ENCODE measurements at places on chromosomes 7 and 10.

DNA sequence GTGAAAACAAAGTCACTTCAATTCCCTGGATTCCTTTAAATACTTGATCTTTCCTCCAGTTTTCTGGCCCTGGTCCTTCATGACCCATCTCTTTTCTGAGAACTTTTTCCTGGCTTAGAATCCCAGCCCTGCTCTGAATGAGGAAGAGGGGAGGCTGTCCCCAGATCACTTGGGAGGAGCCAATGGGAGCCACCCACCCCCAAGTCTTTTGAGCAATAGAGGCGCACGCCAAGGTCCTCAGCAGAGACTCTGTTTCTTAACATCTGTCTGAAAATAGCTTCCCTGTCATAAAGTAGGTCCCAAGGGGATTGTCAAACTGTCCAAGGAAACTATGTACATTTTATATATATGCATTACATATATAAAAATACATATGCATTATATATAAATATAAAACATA is 126.8 kb downstream of the ADRA2A start:
- DNase-seq, result no peak

DNA sequence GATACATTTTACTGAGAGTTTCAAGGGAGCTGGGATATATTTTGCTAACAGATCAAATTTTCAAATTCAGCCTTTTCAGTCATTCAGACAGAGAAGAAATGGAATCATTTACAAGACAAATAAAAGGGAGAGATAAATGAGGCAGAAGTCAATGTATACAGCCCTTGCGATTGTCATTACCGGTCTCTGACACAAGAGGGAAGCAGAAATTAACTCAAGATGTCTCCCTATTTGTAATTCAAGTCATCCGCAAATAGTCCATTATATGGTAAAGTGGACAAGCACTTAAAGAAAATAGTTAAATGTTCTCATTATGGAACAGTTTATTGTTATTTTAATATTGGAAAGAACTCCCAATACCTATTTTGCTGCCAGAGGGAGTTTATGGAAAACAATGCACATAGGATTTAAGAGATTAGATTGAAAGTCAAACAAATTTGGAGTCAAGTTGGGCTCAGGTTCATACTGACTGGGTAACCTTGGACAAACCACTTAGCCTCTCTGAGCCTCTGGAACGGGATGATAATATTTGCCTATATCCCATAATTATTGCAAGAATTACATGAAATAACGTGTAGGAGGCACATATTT is 89.3 kb upstream of the PRKCQ start:
- DNase-seq, result no peak

GRCh38 chr7:26860361-26860760 is 4.0 kb downstream of the SKAP2 start:
- no peak for DNase-seq

DNA sequence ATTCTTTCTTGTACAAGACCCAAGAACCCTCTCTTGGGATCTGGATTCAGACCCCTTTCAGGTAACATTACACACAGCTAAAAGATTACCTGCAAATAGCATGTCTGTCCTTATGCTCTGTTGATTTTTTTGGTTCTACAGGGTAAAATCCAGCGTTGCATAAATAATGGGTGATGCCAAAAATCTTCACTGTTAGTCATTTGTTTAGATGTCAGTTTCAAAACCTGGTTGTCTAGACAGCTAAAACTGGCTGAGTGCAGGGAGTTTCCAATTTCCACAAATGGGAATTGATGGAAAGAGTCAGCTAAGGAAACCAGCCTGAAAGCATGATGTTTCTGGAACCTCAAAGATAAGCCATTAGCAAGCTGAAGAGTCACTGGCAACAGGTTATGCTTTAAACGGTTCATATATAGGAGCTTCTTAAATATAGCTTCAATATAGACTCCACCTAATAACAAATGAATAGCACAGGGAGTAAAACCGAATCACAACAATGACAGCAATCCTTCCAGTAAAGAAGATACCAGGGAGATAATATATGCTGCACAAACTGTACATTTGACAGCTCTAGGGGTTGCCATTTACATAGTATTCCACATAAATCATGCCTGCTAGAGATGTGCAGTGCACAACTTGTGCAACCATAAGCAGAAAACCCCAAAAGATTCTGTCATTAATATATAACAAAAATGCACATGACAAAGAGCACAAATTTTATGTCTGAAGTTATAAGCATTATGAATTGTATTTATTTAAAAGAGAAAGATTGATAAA is 20.4 kb downstream of the CCDC71L start:
- DNase-seq, result no peak

DNA sequence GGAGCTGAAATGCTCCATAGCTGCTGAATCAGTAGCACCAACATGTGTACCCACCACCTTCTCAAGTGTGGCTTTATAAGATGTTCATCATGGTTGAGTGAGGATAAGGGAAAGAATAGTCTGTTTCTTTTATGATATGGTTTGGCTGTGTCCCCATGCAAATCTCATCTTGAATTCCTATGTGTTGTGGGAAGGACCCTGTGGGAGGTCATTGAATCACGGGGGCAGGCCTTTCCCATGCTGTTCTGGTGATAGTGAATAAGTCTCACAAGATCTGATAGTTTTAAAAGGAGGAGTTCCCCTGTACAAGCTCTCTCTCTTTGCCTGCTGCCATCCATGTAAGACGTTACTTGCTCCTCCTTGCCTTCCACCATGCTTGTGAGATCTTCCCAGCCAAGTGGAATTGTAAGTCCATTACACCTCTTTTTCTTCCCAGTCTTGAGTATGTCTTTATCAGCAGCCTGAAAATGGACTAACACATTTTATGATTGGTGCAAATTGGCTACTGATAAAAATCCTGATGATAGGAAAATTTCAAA is 799.9 kb downstream of the TNS3 start:
- no peak for DNase-seq

DNA sequence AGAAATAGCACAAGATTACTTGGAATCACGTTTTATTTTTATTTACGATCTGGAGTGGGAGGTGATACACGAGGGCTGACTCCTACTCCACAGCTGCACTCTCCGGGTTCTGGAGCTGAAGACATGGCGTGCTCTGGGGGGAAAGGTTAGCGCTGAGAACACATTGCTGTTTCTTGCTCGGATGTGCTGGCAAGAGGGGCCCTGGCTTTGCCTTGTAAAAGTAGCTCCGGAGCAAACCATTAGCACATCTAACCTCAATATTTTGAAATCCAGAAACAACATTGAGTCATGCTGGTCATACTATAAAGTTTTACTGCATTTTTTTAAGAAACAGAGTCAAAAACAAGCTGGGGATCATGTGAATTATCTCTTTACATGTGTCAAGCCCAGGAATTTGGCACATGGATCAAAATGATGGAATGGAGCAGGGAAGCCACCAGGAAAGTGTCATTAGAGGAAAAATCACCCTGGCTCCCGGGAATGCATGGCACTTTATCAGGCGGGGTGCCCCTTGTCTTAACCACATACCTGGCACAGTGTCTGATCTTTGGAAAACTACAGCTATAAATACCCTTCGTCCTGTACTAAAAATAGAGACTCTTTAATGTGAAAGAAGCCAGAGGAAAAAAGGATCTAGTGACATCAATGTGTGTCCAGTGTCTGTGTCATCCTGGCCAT is 31.6 kb upstream of the LYZL1 start:
- DNase-seq, result no peak

GRCh38 chr10:112962343-112962742 is 12.3 kb downstream of the TCF7L2 start:
- DNase-seq, result no peak

GRCh38 chr7:149869867-149870266 is 3.9 kb upstream of the ATP6V0E2 start:
- DNase-seq, result no peak

DNA sequence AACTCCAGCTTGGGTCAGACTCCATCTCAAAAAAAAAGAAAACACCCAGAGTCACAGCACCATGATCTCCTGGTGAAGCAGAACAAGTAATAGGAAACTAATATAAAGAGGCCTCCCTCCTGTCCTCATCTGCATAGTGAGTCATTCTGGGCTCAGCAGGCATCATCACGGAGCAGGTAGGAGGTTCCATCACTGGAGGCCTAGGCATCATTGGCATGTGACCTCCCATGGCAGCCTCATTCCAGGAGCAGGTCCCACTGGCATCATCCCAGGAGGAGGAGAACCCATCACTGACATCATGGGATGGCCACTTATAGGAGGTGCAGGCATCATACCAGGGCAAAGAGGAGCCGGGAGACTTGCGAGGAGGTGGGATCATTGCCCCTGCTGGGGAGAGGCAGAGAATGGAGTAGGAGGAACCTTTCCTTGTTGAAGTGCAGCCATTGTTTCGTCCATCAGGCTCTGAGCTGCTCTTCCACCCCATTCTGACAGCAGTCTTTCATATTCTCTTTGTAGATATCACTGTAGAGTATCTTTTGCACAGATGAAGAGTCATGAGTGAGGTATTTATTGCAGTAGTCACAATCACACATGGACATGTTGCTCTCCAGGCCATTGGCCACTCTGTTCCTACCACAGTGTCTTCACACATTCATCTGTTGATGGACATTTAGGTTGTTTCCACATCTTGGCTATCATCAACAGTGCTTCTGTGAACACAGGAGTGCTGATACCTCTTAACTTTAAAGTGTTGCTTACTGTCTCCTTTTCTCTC is 73.8 kb downstream of the OSBPL3 start:
- no peak for DNase-seq

DNA sequence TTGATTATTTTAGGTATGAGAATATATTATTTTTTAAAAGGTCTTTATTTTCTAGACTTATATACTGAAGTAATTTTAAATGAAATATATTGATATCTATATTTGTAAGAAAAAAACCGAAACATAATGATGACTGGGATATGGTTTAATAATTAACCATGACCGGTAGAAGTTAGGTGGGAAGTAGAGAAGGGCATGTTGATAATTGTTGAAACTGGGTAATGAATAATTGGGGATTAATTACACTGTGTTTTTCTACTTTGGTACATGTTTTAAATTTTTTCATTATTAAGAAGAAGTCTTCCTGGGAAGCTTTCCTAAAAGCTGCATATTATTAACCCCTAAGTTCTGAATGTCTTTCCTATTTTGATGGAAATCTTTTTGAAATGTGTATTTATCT is 16.3 kb downstream of the TSPAN12 start:
- no peak for DNase-seq

GRCh38 chr7:127885843-127886242 is 145.4 kb downstream of the LRRC4 start:
- DNase-seq, result no peak

DNA sequence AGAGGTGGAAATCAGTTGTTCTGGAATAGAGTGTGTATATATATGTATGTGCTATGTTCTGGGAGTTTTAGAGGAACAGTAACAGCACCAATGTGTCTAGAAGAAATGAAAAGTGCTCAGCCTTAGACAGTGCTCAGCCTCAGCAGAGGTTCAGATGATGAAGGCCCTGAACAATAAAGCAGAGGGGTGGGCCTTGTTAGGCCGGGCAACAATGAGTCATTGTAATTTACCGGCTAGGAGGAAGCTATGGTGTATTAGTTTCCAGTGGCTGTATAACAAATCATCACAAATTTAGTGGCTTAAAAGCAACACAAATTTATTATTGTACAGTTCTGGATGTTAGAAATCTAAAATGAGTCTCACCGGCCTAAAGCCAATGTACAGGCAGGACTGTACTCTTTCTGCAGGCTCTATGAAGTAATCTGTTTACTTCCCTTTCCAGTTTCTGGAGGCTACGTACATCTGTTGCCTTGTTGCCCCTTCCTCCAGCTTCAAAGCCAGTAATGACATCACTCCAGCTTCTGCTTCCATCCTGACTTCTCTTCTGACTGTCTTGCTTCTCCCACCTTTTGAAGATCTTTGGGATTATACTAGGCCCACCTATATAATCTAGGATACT is 84.6 kb downstream of the CH25H start:
- no peak for DNase-seq

GRCh38 chr7:50339990-50340500 is 35.5 kb downstream of the IKZF1 start:
- no peak for DNase-seq

DNA sequence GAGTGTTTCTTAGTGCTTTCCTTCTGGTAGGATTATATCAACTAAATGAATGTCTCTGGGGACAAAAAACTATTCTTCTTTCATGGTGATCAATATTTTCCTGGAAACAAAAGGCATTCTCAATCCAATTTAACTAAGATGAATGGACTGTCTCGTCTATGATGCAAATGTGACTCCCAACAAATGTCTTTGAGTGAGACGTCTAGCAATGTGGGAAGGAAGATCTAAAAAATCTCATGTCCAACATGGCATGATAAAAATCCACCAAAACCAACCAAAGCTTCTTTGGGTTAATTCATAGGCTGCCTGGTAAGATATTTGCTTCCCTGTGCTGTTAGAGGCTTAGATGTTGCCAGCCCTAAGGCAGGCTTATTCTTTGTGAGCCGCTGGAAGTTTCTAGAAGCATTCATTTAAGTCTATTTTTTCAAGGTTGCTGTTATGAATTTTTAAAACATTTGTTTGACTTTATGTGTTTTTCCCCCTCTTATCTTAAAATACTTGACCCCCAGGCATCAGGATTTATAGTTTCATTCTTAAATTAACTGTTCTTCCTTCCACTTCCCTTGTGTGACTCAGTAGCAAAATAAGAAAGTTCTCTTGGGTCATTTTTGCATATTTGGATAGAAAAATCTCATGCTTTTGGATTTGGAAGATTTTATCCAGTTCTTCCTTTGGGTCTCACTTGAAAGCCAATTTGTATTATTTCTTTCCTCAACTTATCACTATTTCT is 156.3 kb downstream of the NRP1 start:
- no peak for DNase-seq

GRCh38 chr10:49614242-49615198 is 683 bp downstream of the CHAT start:
- no peak for DNase-seq

- DNase-seq, result no peak
Measured at GRCh38 chr10:74831518-74832120, 5.2 kb downstream of the KAT6B start.

DNA sequence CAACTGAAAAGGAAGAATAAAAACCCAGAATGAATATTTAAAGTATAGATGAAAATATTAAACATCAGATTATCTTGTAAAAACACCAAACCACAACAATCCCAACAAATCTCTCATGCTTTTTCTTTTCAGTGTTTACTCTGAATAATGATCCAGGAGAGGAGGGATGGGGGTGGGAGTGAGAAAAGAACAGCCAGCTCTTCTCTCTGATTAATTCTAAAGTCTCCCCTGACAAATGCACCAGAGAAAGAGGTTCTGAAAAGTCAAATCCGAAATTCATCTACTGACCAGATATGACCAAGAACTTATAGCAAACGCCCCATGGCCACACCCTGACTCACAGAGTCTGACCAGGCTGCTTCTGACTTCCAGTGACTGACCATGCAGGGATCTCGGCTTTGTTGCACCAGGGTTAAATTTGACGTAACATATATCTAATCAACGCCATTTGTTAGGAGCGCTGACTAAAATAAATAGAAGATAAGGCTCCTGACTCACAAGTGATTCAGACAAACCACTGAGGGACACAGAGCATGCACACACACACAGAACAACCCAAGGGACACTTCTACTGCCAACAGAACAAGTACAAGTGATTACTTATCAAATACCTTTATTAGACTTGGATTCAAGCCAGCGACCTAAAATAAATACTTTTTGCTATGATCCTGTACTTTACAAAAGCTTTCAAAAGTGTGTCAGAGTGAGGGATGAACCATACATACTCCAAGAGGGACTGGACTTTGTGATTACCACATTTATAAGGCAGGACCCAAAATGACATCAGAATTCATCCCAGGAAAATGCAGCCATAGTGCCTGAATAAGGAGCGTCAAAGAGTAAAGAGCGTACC is 9.3 kb upstream of the SPOCK2 start:
- no peak for DNase-seq

- DNase-seq, result no peak
Measured at GRCh38 chr7:110071192-110071591, 1019.7 kb upstream of the LRRN3 start.

Data from activated T-helper 1 cell treated with anti-CD3 and anti-CD28 coated beads, Interleukin-2, amount 50 U/mL, for 16 hours (primary cell).